Stimulated activated CD8-positive, alpha-beta memory T cell treated with anti-CD3 and anti-CD28 coated beads, Interleukin-15, amount 100 ng/mL, for 24 hours (primary cell): ENCODE measurements at places on chromosomes 1 and 21.

- no peak for DNase-seq
Measured at GRCh38 chr1:228763561-228763960, 28.3 kb downstream of the RHOU start.

DNA sequence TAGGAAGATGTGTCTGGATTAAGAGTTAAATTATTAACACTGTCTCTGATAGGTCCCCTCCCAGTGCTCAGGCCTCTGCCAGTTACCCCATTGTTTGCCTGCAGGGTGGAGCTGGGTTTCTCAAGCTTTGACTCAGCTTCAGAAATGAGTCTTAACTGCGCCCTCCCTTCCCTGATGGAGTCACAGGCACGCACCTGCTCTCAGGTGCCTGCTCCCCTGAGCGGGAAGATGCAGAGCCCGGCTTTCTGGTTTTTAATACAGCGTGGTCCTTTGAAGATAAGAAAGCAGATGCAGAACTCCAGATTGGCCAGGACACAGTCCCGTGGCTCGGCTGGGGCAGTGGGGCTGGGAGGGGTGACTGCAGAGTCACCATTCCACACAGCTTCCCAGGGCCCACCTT lies 3.2 kb upstream of the SPRR4 start:
- DNase-seq: no peak

GRCh38 chr1:8025671-8026144 lies 401 bp downstream of the ERRFI1 start:
- DNase-seq: no peak

GRCh38 chr1:223180731-223181321 lies 37.8 kb upstream of the TLR5 start:
- no peak for DNase-seq

DNA sequence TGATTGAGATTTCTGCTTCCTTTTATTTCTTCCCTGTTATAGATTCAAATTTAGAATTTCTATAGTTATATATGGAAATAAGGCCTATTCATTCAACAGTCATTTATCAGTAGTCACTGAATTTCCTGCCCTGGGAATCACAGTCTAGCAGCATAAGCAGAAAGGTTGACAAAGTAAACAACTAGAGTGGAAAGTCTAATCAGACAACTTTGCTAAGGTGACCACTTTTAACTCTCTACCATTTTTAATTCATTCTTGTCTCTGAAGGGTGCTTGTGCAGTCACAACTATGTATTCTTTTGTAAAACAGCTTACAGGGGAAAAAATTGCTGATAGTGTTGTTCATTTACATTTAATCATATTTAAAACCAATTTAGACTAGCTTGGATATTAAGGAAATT lies 66.1 kb upstream of the PLA2G4A start:
- DNase-seq: no peak

GRCh38 chr1:7107109-7107830 lies 322.0 kb downstream of the CAMTA1 start:
- no peak for DNase-seq
